ENCODE measurements at places on chromosomes 1 and 21. TPM values are rescaled to one million over a fixed set of nuclear protein-coding genes. Genes with fewer than 3 reads are reported as not detected.

WDR4 gene
- 23.5 TPM for total RNA-seq

DNA sequence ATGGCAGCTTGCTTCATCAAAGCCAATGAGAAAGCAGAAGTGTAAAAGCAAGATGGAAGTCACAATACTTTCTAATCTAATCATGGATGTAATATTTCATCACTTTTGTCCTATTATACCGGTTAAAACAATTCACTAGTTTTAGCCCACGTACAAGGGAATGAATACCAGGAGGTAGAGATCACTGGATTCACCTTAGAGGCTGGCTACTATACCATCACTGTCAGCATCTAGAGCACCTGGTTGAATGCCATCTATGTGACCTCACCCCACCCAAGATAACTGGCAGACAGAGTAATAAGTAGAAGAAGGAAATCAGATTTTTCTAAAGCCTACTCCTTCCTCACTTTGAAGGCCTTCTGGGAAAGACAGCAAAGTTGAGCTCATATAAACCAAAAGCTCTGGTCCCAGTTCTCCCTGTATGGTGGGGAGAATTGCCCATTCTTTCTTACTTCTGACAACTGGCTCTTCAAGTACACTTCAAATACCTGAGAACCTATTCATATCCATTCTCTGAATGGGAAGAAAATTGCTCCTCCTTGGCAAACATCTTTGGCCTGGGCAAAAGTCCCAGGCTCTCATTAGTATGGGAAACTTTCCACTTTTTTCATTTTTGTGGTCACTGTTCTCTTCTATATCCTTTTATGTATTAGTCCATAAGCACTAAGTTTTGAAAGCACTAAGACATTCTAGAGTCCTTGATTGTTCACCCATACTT lies 24.8 kb downstream of the HSD3B1 start:
- H3K27ac ChIP-seq = no peak overlapping the region
- no peaks in the 10 kb centered on the region for H3K36me3 ChIP-seq
- no peaks in the 10 kb centered on the region for H3K4me1 ChIP-seq
- no peak for DNase-seq
- no peak overlapping the region for H3K4me3 ChIP-seq
- H3K27me3 ChIP-seq = no peaks in the 10 kb centered on the region

DNA sequence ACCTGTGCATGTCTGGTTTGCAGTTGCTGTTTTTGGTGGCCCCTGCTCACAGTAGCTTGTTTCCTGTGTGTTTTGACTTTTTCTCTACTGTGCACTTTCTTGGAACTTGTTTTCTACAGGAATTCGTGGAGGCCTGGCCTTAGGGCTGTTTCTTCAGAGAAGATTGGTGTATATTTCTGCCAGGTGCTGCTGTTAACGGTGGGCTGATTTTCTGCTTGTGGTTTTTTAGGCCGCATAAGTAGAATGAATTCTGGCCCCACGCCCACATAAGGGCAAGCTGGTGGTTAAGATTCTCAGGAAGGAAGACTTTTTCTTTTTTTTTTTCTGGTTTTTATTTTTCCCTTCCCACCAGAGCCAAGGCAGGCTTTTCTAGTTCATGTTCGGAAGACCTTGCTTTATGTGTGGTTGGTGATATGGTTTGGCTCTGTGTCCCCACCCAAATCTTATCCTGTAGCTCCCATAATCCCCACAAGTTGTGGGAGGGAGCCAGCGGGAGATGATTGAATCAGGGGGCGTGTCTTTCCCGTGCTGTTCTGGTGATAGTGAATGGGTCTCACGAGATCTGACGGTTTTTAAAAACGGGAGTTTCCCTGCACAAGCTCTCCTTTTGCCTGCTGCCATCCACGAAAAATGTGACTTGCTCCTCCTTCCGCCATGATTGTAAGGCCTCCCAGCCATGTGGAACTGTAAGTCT lies 71.5 kb upstream of the DISP3 start:
- peak overlapping the region; percentile 34 for H3K27ac ChIP-seq
- no peaks in the 10 kb centered on the region for H3K27me3 ChIP-seq
- H3K4me1 ChIP-seq = peaks cover 16% of the 10 kb centered on the region
- no peaks in the 10 kb centered on the region for H3K36me3 ChIP-seq

GRCh38 chr1:14915356-14916054 lies 238.0 kb upstream of the TMEM51 start:
- no peak overlapping the region for H3K27ac ChIP-seq
- H3K4me3 ChIP-seq = no peak overlapping the region
- peaks cover 21% of the 10 kb centered on the region for H3K27me3 ChIP-seq
- no peaks in the 10 kb centered on the region for H3K36me3 ChIP-seq
- H3K4me1 ChIP-seq = no peaks in the 10 kb centered on the region
